ENCODE measurements at places on chromosomes 7 and 10.

- DNase-seq: no peak
These were observed 997.0 kb upstream of the POT1 start for GRCh38 chr7:125926621-125927020.

DNA sequence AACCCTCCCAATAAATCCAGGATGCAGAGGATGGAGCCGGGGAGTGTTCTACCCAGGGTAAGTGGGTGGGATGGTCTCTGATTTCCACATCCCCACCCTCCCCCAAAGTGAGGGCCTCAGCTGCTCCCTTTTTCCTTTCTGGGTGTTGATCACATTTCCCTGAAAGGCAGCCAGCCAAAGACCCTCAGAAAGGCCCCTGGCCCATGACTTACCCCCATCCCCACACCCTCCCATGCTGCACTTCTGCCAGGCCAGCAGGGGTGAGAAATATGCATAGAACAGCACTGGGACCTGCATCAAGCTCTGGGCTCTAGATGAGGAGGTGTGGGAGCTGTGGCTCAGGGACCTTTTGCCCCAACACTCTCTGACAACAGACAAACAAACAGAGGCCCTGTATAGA lies 927.3 kb upstream of the ZNF722 start:
- DNase-seq: no peak

GRCh38 chr10:98006266-98006665 lies 24.2 kb downstream of the CRTAC1 start:
- no peak for DNase-seq

GRCh38 chr10:26765549-26765948 lies 68.0 kb downstream of the PDSS1 start:
- DNase-seq: no peak

DNA sequence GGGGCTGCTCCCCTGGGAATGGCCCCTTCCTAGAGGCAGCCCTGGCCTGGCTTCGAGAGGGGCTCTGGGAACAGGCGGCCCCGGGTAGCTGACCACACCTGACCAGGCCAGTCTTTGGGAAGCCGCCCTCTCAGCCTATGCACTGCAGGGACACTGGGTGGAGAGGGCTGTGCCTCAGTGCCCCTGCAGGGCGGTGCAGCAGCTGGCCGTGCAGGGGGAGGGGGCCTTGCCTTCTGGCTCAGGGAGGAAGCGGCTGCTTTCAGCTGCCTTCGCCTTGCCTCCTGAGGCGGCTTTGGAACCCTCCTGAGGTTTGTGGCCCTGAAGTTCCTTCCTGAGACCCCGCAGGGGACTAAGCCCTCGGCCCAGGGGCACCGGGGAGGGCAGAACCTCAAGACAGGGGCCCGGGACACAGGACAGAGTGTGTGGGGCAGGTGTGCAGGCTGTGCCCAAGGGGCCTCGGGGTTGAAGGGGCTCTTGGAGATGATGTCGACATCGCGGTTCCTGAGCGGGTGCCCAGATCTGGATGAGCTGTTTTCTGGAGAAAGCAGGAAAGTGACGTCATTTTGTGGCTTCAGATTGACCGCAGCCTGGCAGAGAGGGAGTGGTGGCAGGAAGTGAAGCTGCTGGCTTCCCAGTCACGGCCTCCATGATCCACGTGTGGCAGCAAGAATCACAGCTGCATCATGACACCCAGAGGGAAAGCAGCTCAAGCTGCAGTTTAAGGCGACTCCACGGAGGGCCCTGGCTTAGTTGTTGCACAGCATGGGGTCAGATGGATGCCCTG lies 17.7 kb downstream of the ADAM8 start:
- peak; percentile 45 for DNase-seq

- no peak for DNase-seq
These were observed 64.0 kb downstream of the CAMK1D start for GRCh38 chr10:12413369-12413711.

- DNase-seq: no peak
These were observed 22.7 kb downstream of the OTUD1 start for GRCh38 chr10:23461557-23461956.

DNA sequence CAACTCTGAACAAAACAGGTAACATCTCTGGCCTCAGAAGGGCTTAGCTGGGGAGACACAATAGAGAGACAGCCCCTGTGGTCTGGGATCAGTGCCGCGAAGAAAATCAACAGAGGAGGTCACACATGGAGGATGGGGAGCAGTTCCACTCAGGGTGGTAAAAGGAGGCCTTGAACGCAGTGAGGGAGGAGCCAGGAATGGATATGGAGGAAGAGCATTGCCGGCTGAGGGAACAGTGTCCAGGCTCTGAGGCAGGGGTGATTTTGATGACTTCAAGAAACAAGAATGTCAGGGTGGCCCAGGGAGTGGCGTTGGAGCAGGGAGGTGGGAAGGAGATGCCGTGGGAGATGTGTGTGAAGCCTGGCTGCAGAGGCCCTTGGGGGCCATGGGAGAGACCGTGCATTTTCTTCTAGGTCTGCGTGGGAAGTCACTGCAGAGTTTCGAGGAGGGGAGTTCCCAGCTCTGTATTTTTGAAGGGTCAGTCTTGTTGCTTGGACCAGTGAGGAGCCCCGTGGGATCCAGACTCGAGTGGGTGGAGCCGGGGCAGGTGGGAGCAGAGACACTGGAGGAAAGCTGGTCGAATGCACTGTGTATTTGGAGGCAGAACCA lies 35.7 kb upstream of the SH2D4B start:
- no peak for DNase-seq

GRCh38 chr10:5293691-5294550 lies 70.8 kb upstream of the UCN3 start:
- DNase-seq: no peak

GRCh38 chr10:114273910-114274309 lies 34.9 kb downstream of the VWA2 start:
- no peak for DNase-seq

DNA sequence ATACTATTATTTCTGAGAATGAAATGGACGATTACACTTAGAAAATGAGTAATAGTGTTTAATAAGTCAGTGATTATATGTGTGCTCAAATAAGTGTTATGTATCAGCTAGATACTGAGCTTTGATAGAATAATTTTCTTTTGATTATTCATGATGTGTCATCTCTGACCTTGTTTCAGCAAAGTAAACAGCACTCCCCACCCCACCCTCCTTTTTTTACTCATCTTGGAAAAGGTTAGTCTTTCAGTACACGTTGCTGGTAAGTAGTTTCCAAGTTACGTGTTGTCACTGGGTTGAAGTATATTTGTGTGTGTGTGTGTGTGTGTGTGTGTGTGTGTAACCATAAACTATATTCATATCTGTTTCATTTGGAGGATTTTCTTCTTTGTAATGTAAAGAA lies 84.1 kb downstream of the GNAI1 start:
- DNase-seq: no peak

DNA sequence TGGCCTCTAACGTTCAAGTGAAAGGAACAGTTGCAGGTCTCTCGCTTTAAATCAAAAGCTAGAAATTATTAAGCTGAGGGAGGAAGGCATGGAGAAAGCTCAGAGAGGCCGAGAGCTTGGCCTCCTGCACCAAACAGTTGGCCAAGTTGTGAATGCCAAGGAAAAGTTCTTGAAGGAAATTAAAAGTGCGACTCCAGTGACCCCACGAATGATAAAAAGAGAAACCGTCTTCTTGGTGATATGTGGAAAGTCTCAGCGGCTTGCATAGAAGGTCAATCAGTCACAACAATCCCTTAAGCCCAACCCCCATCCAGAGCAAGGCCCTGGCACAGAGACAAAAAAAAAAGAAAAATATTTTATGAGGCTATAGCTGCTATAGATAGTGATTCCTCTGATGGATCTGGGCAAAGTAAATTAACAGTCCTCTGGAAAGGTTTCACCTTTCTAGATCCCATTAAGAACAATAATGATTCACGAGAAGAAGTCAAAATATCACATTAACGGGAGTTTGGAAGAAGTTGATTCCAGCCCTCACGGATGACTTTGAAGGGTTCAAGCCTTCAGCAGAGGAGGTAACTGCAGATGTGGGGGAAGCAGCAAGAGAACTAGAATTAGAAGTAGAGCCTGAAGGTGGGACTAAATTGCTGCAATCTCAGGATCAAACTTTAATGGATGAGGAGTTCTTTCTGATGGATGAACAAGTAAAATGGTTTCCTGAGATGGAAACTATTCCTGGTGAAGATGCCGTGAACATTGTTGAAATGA lies 42.5 kb upstream of the INPP5A start:
- DNase-seq: no peak

- DNase-seq: no peak
These were observed 94.4 kb downstream of the ADCYAP1R1 start for GRCh38 chr7:31146538-31146937.

- no peak for DNase-seq
These were observed 51.3 kb downstream of the PRTFDC1 start for GRCh38 chr10:24900888-24901685.

DNA sequence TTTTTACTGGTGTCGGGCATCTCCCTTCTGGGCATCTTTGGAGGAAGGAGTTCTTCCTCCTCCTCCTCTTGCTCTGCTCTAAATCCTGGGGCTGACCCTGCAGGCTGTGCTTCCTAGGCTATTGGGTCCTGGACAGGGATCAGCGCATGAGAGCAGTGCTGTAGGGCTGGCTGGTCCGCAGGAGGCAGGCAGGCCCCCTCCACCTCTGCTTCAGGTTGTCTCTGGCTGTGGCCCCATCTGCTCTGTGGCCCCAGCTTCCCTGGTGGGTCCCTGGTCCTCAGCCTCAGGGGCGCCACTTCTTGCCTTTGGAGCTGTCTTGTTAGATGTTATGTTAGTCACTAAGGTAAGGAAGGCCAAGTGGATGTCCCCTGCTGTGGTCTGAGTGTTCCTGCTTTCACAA lies 237.3 kb upstream of the PITRM1 start:
- no peak for DNase-seq

- no peak for DNase-seq
These were observed 177.0 kb upstream of the AKR1E2 start for GRCh38 chr10:4648999-4649398.

GRCh38 chr7:117480978-117481377 lies 1.2 kb downstream of the CFTR start:
- no peak for DNase-seq

DNA sequence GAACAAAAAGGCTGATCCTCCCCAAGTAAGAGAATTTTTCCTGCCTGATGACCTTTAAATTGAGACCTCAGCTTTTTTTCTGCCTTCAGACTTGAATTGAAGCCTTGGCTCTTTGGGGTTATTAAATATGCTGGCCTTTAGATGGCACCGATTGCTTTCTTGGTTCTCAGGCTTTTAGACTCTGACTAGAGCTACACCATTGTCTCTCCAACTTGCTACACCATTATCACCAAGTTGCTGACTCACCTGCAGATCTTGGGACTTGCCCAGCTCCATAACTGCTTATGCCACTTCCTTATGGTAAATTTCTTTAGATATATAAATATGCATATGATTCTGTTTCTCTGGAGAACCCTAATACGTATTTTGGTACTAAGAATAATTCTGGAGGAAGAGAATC lies 3.1 kb upstream of the ABCA13 start:
- DNase-seq: no peak

GRCh38 chr10:17225808-17226207 lies 2.2 kb upstream of the VIM start:
- no peak for DNase-seq

DNA sequence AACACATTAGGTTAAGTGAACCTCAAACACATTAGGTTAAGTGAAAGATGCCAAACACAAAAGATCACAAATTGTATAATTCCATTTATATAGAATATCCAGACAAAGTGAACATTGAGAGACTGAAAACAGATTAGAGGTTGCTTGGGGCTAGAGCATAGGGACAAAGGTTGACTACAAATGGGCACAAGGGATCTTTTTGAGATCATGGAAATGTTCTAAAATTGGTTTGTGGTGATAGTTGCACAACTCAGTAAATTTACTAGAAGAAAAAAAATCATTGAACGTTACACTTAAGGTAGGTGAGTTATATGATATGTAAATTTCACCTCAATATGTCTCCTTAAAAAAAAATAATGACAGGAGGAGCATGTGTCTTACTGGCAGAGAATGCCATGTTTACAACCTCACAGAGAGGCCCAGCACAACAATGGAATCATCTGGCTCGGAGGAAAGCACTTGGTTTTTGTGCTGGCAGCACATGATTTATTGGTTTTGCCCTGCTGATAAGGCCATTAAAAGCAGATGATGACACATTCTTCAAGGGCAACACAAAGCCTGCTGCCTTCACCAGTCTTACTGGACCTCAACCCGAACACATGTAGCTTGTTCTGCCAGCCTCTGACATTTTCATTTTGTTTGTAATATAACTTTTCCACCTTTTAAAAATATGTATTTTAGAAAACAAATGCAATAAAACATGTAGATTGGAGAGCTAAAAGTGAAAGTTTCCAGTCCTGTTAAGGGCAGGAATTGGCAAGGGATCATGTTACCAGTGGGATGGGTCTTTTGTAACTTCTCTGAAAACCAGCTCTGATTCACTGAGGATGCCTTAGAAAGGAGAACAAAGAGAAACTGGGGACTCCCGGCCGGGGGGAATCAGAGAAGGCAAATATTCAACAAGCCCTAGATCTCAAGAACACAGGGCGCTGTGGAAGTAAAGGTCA lies 11.9 kb upstream of the LMOD2 start:
- DNase-seq: no peak

GRCh38 chr7:32299133-32299702 lies 191.0 kb downstream of the LSM5 start:
- DNase-seq: no peak

- no peak for DNase-seq
These were observed 140.5 kb downstream of the CUX1 start for GRCh38 chr7:101957744-101958525.

GRCh38 chr10:61987537-61987936 lies 86.0 kb downstream of the ARID5B start:
- DNase-seq: no peak

DNA sequence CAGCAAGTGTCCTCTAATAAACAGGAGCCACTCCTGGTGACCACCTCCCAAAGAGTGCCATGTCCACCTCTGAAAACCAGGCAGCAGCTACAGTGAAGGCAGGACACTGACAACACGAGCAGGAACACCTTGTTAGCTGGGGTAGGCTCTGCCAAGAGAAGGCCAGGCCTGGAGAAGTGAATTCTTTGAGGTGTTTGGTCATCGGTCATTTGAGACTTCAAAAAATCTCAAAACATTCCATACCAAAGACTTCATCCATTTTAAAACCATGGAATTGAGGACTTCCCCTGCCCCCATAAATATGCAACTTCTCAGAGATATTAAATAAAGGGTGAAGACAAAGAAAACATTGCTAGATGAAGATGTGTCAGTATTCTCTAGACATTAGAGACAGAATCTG lies 28.4 kb upstream of the OPALIN start:
- no peak for DNase-seq

GRCh38 chr10:33001908-33002492 lies 44.0 kb upstream of the ITGB1 start:
- no peak for DNase-seq

DNA sequence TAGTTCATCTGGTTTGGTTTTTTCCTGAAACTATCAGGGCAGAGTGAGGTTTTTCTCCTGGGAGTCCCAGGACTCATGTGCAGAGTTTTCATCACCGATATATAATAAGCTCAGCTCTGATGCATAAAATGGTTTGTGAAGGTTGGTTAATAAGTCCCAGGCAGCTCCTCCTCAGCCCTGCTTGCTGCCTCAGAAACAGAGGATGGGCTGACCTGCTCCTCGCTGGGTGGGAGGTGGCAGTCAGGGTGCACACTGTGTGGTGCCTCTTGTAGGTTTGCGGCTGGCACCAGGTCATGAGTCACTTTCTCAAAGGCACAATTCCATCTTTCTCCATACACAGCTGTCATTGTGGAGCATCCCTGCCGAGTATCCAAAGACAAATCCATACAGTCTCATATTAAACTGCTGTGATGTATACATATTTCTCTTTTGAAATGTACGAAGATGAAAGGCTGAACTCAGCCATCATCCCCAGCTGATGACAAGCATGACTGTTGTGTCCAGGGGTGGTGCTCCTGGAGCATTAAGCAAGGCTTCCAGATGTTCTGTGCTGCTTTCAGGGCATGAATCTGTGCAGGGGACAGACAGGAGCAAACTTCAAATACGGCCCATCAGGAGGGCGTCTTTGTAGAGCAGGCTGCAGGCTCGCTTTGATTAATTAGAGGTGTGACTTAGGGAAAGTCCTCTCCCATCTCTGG lies 125.7 kb upstream of the NPS start:
- no peak for DNase-seq
